Effector CD8-positive, alpha-beta T cell (primary cell): ENCODE measurements at places on chromosomes 7 and 10.

- DNase-seq, result no peak
Measured at GRCh38 chr7:149253665-149254064, 8.3 kb upstream of the ZNF783 start.

DNA sequence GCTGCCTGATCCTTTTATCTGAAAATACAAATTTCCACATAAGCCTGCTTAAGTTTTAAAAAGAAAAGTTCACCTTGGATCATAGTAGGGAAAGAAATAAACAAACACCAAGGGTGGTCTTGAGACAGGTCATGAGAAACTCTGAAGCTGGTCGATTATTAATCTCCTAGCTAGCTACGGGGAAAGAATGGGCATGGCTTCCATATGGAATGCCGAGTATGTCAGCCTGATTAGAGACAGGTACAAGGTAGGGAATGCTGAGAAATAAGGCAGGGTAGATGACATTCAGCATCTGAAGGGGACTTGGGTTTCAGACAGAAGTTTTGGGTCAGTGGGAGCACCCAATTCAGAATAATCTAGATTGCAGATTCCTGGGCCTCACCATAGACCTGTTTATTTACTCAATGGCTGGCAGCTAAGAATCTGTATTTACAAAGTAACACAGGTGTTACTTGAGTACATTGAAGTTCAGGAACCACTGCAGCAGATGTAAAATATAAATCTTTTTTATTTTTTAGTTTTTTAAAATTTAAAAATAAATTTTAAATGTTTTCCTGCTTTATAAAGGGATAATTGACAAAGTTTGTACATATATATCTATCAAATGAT lies 49.0 kb downstream of the SCIN start:
- DNase-seq, result no peak

- no peak for DNase-seq
Measured at GRCh38 chr10:44382131-44382858, 2.6 kb downstream of the CXCL12 start.

- no peak for DNase-seq
Measured at GRCh38 chr7:17983221-17984062, 43.1 kb upstream of the SNX13 start.

DNA sequence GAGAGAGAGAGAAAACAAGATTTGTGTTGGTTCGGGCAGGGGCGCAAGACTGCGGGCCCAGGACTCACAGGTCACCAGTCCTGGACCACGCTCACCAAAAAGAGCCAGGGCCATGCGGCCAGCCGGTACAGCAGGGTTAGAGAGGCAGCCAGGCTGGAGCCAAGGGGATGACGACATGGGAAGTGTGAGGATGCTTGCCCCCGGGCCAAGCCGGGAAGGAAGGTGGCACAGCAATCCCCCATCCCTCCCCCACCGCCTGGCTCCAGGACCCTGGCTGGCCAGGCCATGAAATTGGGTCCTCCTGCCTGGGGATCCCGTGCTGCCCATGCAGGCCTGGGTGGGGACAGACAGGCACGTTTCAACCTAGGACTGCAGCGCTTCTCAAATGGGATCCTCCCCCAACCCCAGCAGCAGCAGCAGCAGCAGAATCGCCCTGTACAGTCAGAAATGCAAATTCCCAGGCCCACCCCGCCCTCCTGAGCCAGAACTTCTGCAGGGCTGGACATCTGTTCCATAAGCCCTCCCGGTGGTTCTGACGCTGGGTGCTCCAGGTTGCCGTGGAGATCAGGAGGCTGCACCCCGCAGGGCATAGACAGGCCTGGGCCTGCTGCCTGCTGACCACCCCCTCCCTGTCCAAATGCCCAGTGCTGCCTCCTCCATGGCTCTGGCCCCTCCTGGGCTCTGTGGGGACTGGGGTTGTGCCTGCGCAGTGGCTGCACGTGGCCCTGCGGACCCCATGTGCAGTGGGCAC lies 35.0 kb downstream of the YKT6 start:
- no peak for DNase-seq

DNA sequence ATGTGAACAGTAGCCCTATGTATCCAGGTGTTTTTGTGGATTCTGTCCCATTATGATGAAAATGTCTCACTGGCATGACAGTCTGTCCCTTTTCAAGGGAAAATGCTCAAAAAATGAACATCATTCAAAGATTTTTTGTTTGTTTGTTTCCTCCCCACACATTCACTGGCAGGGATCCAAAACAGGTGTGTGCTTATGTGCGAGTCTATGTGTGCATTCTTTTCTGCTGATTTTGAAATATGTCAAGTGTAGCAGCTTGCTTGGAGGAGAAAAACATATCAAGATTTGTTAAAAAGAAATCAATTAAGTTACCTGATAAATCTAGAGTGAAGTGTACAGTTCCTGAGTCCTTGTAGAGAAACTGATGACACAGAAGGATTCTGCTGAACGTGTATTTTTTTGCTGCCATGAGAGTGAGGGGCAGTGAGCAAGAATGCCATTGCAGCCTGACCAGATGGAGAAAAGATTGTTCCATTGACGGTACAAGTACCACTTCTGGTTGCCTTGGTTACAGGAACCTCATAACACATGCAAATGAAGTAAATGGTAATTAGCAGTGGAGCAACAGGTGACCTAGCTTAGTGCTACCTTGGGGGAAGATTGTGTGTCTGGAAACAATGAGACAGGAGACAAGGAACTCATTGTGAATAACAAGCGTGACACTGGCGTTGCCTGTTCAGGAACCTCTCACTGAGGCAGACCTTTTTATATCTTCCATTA lies 277.4 kb upstream of the PHYHIPL start:
- DNase-seq, result no peak

GRCh38 chr7:158858592-158859503 lies 2.5 kb downstream of the DYNC2I1 start:
- no peak for DNase-seq

DNA sequence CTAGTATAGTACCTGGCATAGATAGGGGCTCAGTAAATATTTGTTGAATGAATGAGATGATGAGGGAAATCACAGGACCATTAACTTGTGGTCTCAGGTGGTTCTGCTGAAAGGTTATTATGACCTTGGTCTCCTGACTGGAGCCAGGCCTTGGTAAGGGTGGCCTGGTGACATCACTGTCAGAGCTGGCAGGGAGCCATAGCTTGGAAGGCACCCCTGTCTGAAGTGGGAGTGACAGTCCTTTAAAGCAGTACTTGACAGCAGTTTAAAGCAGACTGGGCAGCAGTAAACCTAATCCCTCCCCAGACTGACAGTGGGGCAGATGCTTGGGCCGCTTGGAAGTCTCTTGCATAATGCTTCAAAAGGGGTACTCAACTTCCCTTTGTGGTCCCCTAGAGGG lies 13.4 kb downstream of the DPCD start:
- no peak for DNase-seq

GRCh38 chr7:55044791-55045190 lies 26.0 kb downstream of the EGFR start:
- no peak for DNase-seq

- DNase-seq, result no peak
Measured at GRCh38 chr7:43215061-43215460, 102.6 kb downstream of the HECW1 start.

GRCh38 chr10:78853864-78854263 lies 214.9 kb upstream of the ZMIZ1 start:
- DNase-seq, result no peak

DNA sequence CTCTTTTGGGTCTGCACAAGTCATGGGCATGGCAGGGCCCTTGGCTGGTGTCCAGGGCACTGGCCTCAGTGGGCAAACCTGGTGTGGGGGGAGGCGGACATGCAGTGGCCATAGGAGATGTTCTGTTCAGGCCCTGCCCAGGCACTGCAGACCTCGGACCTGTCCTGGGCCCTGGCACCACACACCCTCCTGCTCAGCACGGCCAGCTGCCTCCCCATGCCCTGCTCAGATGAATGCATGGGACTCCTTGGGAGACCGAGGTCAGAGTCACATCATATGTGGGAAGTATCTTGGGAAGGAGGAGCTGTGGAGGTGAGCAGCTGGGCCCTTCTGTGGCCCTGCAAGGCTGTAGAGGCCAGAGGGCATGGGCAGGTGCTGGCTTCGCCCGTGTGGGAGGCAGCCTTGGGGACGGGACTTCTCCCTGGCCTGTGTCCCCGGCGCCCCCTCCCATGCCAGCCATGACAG lies 130.8 kb downstream of the VIPR2 start:
- no peak for DNase-seq

GRCh38 chr10:26365681-26366358 lies 72.3 kb upstream of the APBB1IP start:
- no peak for DNase-seq

- no peak for DNase-seq
Measured at GRCh38 chr7:80731281-80731680, 92.8 kb downstream of the CD36 start.
